CD8-positive, alpha-beta memory T cell (primary cell): ENCODE measurements at places on chromosomes 12 and 14. TPM values are rescaled to one million over a fixed set of nuclear protein-coding genes. Genes with fewer than 3 reads are reported as not detected.

RNASE2 gene
- not detected for total RNA-seq

TMEM30B gene
- total RNA-seq, result 1.7 TPM

IL31 gene
- total RNA-seq, result 5.1 TPM

CLEC1B gene
- total RNA-seq, result not detected

BCL2L14 gene
- 0.20 TPM for total RNA-seq

ARHGEF40 gene
- 0.39 TPM for total RNA-seq

SERPINA4 gene
- not detected for total RNA-seq

LRRC10 gene
- not detected for total RNA-seq

MFAP5 gene
- total RNA-seq, result not detected

C12orf54 gene
- total RNA-seq, result not detected

PLEKHH1 gene
- total RNA-seq, result 0.77 TPM

IL22 gene
- 0.64 TPM for total RNA-seq

TPPP2 gene
- not detected for total RNA-seq

KRT78 gene
- not detected for total RNA-seq

ANAPC7 gene
- 66.7 TPM for total RNA-seq

PLBD2 gene
- 19.5 TPM for total RNA-seq

SRGAP1 gene
- 0.61 TPM for total RNA-seq

GDF3 gene
- total RNA-seq, result not detected

FOXG1 gene
- total RNA-seq, result not detected

ACADS gene
- 11.2 TPM for total RNA-seq

SLC35F4 gene
- total RNA-seq, result not detected

PFKM gene
- total RNA-seq, result 39.9 TPM

NUAK1 gene
- total RNA-seq, result not detected

PRORP gene
- total RNA-seq, result 39.9 TPM

ADAMTS20 gene
- not detected for total RNA-seq

TAS2R46 gene
- 0.55 TPM for total RNA-seq

ATG14 gene
- 7.7 TPM for total RNA-seq

TCHP gene
- total RNA-seq, result 28.3 TPM

NUBPL gene
- total RNA-seq, result 10.9 TPM

FAM222A gene
- 3.0 TPM for total RNA-seq

INHBC gene
- total RNA-seq, result 0.11 TPM

LUM gene
- not detected for total RNA-seq

AKAP3 gene
- 2.8 TPM for total RNA-seq

PPP1R1A gene
- not detected for total RNA-seq

RNFT2 gene
- total RNA-seq, result 14.6 TPM

CDKN3 gene
- total RNA-seq, result 46.8 TPM

NRXN3 gene
- total RNA-seq, result not detected

RAPGEF3 gene
- total RNA-seq, result 0.95 TPM

CLEC4D gene
- not detected for total RNA-seq

KLRC2 gene
- 4.9 TPM for total RNA-seq
